ENCODE measurements at places on chromosomes 12 and 14.
A peak's percentile ranks its signal among the peaks of the same experiment; 100 is the strongest.

DNA sequence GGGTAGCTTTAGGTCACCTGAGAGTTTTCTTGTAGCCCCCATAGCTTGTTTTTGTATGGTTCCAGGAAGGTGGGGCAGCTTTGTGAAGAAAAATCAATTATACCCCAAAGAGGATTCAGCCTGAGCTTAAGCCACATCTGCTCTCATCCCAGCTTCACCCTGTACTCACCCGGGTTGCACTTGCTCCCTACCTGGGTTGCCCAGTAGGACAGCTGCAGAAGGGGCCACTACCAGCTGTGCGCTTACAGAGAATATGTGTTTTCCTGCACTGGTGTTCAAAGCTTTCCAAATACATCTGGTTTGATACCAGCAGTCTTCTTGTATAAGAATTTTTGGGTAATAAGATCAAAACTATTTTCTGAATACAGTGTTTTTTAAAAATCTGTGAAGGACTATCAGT lies 3.0 kb upstream of the SLC38A1 start:
- no peak for DNase-seq

DNA sequence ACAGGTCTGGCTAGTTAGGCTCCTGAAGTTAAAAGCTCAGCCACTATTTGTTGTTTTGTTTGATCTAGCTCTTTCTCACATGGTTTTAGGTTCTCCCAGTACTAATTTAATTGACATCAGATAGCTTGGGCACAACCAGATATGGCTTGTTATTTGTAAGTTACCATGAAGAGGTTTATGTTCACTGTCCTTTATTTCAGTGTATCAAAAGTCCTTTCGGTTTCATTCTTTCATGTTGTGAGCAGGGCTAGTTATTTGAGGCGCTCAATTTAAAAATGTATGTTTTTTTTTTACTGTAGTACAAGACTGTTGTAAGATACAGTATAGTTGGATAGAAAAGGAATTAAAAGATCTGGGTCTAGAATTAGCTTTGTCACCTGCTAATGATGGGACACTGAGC lies 7.0 kb downstream of the GPX2 start:
- no peak for DNase-seq

GRCh38 chr14:64081174-64081746 lies 212.9 kb downstream of the ESR2 start:
- no peak for DNase-seq

DNA sequence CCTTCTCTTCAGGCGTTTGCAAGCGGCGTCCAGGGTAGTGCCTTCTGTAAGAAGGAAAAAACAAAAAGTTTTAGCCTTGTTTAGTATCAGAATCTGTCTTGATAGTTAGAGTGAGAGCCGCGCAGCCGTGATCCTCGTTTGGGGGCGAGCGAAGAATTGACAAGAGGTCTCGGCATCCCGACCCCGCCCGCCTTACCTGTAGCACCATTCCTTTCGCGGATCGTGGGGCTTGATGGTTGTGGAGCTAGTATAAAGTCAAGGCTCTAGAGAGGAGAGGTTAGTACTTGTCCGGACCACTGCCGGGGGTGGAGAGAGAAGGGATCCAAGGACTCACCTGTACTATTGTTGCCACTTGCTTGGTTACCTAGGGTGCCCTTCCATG lies 494 bp downstream of the TMTC3 start:
- no peak for DNase-seq

GRCh38 chr12:3252450-3252891 lies 175.3 kb downstream of the TSPAN9 start:
- no peak for DNase-seq

DNA sequence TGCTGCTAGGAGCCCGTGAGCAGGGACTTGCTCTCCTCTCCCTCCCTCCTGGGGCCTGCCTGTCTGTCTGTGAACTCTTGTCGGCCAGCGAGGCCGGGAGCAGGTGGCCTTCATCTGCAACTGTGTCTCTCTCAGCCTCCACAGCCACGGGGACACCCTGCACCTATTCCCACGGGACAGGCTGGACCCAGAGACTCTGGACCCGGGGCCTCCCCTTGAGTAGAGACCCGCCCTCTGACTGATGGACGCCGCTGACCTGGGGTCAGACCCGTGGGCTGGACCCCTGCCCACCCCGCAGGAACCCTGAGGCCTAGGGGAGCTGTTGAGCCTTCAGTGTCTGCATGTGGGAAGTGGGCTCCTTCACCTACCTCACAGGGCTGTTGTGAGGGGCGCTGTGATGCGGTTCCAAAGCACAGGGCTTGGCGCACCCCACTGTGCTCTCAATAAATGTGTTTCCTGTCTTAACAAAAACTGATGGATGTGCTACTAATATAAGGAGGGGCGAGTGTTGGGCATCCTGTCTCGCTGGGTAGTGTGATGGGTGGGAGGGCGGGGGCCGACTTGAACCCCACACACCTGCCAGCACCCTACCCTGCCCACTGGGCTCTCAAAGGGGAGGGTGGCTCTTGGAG lies 34.8 kb downstream of the MEG3 start:
- DNase-seq, result no peak

DNA sequence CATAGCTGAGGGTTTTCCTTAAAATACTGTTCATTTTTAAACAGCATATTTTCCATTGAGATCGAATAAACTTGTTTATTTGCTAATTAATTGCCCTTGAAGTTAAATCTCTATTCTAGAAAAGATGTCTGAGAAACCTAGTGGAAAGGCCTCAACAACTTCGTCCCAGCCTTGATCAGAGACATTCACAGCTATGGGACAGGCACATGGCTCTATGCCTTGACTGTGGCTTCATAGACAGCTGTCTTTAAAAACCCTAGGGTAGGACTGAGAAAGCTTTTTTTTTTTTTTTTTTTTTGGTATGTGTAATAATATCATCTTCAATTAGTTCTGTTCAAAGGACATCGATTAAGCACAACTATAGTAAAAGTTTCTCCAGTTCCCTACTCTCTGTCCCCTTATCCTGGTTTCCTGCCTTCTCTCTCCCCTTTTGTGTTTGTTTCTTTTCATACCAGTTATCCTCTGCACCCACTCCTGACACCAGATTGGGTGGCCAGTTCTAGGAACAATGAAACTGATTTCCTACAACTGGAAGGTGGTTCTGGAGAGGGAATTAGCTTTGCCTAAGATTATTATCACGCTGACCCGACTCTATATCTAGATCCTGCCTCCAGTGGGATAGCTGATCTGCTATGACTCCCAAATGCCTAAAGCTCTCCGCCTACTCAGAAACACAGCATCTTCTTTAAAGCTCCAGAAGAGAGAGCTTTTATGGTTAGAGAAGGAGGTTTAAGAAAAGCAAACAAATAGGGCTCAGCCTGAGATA lies 20.3 kb downstream of the SOCS2 start:
- DNase-seq, result no peak

GRCh38 chr12:125140279-125141209 lies 75.3 kb downstream of the AACS start:
- DNase-seq, result no peak

DNA sequence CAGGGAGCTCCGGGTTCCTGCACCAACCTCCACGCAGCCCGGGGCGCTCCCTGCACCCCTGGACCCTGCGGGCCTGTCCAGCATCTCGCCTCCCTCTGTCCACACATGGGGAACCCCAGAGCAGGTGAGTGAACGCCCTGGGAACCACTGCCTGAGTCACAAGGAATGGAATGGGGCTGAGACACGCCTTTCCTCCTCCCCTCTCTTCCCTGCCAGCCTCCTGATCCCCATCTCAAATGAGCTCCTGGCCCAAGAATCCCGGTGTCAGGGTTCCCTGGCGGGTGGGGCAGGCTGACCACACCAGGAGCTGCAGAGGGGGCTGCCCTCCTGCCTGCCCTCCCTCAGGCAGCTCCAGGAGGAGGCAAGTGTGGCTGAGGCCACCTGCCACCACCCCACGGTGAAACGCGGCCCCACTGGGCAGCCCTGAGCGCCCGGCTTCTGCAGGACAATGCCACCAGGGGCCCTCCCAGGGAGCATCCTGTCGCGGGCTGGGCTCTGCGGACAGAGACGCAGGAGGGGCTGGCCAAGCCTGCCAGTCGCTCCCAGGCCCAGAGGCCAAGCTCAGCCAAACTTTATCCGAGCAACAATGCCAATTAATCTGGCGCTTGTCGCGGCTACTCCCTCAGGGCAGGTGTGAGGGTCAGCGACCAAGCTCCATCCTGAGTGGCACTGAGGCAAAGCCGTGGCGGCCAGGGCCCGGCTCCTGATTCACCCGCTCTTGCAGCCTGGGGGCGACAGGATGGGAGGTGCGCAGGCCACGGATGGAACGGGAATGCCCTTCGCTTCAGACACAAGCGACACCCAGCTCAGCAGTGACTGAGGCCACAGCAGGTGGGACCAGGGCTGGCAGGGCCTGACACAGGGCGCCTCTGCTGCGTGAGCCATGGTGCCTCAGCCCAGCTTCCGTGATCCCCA lies 44.3 kb downstream of the GALNT9 start:
- no peak for DNase-seq

GRCh38 chr12:89344862-89345202 lies 7.5 kb downstream of the DUSP6 start:
- DNase-seq, result no peak

GRCh38 chr12:122749569-122750332 lies 2.9 kb upstream of the DENR start:
- DNase-seq, result no peak

DNA sequence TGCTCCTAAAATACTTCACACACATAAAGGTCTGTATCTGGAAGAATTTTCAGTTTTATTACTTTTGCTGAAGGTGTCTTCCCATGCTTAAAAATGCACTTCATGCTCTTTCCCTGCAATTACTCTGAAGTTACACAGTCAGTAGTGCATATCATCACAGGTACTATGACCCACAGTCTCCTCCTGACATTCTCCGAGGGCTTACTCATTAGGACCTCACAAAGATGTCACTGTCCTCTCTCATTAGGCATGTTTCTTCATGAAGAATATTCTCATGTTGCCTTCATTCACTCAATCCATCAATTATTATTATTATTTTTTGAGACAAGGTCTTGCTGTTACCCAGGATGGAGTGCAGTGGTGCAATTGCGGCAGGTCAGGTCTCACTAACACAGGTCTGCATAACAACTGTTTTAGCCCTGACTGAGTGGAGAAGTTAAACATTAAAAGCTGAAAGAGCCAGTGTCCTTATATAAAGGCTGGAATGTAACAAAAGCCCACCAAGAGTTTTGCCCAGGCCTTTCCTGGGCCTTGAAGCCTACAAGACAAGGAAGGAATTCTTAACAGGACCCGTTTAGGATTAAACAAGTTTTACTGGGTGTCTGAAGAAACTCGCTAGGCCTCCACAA lies 119.5 kb upstream of the WSCD2 start:
- DNase-seq, result no peak

- no peak for DNase-seq
Observed at GRCh38 chr14:29494312-29494711, 433.3 kb downstream of the PRKD1 start.

GRCh38 chr12:86950444-86950843 lies 694.3 kb upstream of the MGAT4C start:
- DNase-seq, result no peak

DNA sequence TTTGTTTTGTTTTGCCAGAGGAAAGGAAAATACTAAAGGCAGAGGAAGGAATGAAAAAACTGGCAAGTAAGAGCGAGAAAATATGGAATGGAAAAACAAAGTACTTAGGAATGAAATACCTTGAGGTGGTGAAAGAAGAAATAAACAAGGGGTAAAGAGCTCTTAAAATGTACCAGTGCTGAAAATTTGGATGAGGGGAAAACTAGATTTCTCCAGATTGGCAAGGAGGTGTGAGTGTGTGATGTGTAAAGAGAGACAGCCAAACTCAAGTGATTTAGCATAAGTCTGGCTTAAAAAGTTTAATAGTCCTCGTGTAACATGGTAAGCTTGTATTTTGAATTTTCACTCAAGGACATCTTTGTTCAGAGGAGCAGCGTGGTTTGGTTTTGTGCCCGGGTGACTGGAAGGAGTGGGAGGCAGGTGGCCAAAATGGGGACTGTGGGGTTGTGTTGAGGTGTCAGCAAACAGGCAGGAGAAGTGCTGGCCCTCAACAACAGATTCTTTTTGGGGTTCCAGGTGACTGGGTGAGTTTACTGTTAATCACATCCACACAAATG lies 102.7 kb downstream of the DACT1 start:
- DNase-seq, result no peak

DNA sequence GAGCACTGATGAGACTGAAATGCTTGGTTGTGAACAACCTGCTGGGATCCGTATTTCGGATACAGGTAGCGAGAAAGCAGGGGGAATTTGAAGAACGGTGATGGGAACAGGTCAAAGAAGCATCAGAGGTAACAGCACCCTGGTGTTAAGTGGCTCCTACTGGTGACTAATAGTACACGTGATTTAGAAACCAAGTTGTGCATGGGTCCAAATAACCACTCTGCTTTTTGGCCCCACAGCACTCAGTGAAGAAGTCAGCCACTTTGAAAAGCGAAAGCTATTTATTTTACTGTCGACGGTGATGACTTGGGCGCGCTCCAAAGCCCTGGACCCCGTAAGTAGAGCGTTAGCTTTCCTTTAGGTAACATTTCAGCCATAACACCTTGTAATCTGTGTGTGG lies 16.7 kb downstream of the AK7 start:
- no peak for DNase-seq

- no peak for DNase-seq
Observed at GRCh38 chr12:26726956-26727355, 106.0 kb downstream of the ITPR2 start.

- DNase-seq, result no peak
Observed at GRCh38 chr14:102389246-102389645, 26.5 kb downstream of the TECPR2 start.

GRCh38 chr14:51962711-51963110 lies 26.6 kb upstream of the RTRAF start:
- no peak for DNase-seq

DNA sequence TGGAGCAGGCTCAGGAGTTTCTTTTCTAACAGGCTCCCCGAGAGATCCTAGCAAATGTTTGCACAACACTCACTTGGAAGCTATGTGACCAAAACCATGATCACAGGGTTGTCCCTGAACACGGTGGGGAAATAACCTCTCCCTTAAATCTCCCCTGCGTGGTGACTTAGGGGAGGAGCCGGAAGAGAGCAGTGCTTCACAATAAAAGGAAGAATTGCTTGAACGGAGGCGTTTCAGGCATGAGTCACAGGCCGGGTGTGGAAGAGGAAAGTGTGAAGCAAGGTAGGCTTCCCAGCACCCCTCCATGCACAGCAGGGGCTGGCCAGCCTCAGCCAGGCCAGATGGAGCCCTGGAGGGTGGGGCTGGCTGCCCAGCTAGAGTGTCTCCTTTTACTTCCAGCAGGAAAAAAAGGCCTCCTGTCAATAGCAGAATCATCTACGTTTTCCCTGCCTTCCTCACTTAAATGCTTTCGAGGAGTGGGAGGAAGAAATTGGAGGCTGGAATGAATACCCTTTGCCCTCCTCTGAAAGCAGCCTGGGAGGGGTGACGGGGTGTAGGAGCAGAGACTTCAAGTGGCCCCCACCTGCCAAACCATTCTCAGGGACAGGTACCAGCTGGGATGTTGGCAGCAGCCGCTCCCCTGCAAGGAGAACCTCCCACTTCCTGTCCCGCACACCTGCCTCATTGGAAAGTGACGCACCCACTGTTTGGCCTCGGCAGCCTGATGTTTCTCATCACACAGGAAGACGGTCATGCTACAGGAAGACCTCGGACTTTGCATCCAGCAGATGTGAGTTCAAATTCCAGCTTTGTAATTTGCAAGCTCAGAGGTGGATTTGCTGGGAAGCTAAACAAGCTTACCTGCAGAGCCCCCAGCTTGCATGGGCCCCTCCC lies 30.1 kb upstream of the PPP2R5C start:
- peak; percentile 71 for DNase-seq

All from CD4-positive, alpha-beta T cell (primary cell).